Dermis microvascular lymphatic vessel endothelial cell (primary cell): ENCODE measurements at places on chromosomes 4 and X. TPM values are rescaled to one million over a fixed set of nuclear protein-coding genes. Genes with fewer than 3 reads are reported as not detected.

- no peak for DNase-seq
Measured at GRCh38 chrX:14267216-14267615, 237.5 kb upstream of the GEMIN8 start.

DNA sequence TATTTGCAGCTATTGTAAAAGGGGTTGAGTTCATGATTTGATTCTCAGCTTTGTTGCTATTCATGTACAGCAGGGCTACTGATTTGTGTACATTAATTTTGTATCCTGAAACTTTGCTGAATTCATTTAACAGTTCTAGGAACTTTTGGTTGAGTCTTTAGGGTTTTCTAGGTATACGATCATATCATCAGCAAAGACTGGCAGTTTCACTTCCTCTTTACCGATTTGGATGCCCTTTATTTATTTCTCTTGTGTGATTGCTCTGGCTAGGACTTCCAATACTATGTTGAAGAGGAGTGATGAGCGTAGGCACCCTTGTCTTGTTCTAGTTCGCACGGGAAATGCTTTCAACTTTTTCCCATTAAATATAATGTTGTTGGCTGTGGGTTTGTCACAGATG lies 48.1 kb downstream of the NPY1R start:
- no peak for DNase-seq

- DNase-seq = no peak
Measured at GRCh38 chr4:52144372-52144771, 93.3 kb downstream of the SPATA18 start.

DNA sequence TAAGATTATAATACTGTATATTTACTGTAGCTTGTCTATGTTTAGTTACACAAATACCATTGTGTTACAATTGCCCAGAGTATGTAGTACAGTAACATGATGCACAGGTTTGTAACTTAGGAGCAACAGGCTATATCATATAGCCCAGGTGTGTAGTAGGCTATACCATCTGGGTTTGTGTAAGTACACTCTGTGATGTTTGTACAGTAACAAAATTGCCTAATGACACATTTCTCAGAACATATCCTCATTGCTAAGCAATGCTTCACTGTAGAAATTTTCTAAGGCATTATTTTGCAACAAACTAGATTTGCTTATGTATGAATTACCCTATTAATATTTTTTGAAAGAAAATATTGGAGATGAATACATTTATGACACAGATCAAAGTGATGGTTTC lies 1390.9 kb downstream of the C4orf33 start:
- DNase-seq = no peak

- DNase-seq = no peak
Measured at GRCh38 chr4:104451573-104451972, 43.1 kb downstream of the CXXC4 start.

Gene CLDN34
- 0.13 TPM in 1 of 2 replicates, not detected in the other for total RNA-seq
